Stimulated activated CD4-positive, alpha-beta T cell treated with anti-CD3 and anti-CD28 coated beads, Interleukin-2, amount 100 ng/mL, for 24 hours (primary cell): ENCODE measurements at places on chromosomes 4 and X.

GRCh38 chrX:85859426-85859825 lies 187.9 kb downstream of the CHM start:
- DNase-seq = no peak

GRCh38 chr4:48687313-48688051 lies 92.6 kb downstream of the FRYL start:
- no peak for DNase-seq

- DNase-seq = no peak
Measured at GRCh38 chr4:185101354-185101890, 41.6 kb upstream of the SLC25A4 start.

- DNase-seq = no peak
Measured at GRCh38 chrX:71941145-71941544, 30.5 kb downstream of the NHSL2 start.
